T-helper 17 cell (primary cell): ENCODE measurements at places on chromosomes 4 and X.
A peak's percentile ranks its signal among the peaks of the same experiment; 100 is the strongest.

DNA sequence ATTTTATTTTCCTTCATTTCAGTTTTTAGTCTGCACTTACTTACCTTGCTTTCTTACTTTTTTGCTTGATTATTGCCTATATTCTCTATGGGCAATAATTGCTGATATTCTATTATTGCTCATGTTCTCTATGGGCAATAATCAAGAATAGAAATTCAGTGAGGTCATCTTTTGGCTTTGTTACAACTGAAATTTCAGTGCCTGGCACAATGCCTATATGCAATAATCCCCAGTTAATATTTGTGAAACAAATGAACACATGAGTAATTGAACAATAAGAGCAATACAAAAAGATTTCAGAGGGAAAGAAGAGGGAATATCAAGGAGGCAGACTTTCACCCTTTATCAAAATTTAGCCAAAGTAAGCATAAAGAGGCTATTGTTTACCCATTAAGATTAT, 48.6 kb upstream of the ARSJ start:
- no peak for DNase-seq

DNA sequence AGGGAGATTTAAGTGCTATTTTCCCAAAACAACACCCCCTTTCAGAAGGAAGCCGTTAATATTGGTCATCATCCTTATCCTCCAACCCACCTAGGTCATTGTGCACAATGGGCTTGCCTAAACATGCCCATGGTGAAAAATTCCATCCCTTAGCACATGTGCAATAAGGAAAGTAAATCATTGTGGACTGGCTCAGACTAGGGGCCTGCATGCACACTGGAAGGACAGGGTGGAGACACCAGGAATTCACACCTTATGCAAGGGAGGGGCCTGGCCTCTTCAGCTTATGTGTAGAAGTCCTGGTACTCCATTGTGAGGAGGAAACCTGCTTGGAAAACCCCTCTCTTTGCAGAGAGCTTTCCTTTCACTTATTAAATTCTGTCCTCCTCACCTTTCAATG, 311.4 kb upstream of the NDST4 start:
- no peak for DNase-seq

DNA sequence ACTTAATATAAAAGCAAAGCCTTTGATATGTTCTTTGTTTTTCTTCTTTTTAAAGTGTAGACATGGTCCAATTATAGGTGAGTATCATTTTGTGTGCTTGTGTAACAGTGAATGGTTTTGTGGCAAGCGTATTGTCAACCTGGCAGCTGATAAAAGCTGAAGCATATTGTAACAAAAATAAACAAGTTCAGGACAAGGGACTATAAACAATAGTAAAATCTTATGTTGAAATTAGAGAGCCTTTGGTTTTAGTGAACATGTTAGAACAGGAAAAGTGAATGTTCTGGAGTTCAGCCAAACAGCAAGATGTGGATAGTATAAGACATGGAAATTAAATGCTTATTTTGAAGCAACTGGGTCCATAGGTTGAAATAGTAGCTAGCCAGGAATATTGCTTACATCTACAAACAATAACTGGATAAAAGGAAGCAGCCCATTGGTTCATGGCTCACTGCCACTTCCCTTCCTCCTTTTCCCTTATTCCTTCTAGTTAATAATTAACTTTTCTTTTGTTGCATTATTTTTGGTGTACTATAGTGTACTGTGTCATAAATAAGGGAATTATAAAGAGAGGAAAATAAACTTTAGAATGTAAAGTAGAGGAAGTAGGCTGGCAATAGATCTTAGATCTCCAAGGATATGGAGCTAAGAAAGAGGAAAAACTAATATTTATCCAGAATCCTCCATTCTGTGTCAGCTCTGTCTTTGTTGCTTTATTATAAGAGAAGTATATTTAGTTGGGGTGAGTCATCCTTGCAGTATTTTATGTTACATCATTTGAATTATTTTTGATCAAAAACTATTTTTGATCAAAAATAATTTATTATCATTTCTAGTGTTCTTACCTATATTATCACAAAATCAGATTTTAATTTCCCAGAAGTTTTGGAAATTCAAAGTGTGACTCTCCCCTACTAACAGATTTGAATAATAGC, 65.6 kb downstream of the MRPL1 start:
- DNase-seq = no peak

DNA sequence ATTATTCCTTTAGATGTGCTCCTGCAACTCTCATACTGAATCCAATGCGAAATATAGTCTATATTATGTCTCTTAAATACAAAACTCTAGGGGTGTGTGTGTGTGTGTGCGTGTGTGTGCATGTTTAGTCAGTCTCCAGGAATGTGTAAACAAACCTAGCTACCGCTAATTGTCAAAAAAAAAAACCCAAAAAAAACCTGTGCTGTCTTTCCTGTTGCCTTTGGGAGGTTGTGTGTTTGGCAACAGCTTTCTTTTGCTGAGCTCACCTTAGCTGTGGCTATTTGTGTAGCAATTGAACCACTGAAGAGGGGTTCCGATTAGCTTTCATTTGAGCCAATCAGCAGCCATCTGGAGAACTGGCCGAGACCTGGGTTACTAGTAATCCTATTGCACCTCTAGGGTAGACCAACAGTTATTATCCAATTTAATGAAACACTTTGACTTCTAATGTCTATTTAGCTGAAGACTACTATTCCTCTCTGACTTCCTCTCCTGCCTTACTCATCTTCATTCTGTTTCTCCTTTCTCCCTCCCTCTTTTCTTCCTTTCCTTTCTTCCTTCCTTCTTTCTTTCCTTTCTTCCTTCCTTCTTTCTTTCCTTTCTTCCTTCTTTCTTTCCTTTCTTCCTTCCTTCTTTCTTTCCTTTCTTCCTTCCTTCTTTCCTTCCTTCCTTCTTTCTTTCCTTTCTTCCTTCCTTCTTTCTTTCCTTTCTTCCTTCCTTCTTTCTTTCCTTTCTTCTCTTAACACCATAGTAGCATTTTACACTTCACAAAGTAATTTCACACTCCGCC, 471.1 kb downstream of the GBA3 start:
- DNase-seq = no peak

DNA sequence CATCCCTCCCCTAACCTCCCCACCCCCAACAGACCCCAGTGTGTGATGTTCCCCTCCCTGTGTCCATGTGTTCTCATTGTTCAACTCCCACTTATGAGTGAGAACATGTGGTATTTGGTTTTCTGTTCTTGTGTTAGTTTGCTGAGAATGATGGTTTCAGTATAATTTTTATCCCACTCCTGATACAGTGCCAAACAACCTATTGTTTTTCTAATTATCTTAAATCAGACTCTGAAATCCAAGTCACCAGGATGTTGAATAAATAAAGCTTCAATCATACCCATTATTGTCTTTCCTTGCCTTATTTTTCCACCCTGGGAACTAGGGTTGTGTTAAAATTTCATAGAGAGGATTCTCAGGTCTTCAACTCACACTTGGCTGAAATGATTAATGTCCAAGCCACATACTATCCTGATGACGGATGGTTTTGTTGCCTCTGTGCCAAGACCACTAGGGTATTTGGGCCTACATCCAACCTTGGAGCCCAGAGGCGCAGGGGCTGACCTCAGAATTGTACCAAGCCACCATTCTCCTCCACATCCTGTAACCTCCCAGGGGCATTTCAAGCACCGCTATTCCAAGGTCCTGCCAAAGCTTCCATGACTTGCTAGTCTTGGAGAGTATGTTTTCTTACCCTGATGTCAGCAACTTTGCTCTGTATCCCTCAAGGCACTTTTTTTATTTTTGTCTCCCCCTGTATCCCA, 332.4 kb downstream of the ARHGAP24 start:
- no peak for DNase-seq

- no peak for DNase-seq
Observed at GRCh38 chrX:41184312-41184711, 99.1 kb downstream of the USP9X start.

DNA sequence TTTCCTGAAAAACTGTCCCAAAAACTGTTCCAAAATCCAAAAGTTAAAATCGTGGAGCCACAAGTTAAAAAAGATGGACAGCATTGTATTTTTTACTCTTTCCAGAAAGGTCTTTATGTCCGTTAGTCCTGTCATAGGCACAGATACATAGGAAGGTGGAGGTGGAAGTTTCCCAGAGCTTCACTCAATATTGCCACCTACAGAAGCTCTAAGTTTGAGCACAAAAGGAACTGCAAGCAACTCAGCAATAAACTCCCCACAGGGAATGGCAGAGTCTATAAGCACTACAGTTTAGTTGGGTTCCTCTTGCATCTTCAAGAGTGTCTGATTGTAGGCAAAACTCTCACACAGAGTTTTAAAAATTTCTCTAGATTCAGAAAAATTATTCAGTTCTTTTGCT, 22.0 kb upstream of the UGT2B4 start:
- DNase-seq = no peak

- DNase-seq = no peak
Observed at GRCh38 chr4:135197641-135198040, 996.1 kb upstream of the PABPC4L start.

GRCh38 chr4:82043809-82044137, 330.0 kb downstream of the HNRNPD start:
- no peak for DNase-seq

DNA sequence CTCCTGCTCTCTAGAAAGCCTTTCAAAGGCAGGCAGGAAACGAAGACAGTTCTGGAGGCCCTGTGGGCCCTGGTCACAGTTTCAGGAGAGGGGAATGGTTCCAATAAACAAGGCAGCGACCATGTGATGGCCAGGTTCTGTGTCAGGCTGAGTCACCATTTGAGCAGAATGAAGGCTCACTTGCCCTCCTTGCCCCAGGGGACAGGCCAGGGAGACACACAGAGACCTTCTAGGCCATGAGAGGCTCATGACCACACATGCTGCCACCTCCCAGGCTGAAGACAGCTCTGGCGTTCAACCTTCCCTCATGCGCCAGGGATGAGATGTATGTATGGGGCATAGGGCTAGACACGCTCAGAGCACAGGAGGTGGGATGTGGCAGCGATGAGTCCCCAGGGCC, 22.9 kb upstream of the TRIM2 start:
- DNase-seq = no peak

GRCh38 chr4:71004281-71004851, 10.9 kb downstream of the DCK start:
- peak; percentile 49 for DNase-seq

DNA sequence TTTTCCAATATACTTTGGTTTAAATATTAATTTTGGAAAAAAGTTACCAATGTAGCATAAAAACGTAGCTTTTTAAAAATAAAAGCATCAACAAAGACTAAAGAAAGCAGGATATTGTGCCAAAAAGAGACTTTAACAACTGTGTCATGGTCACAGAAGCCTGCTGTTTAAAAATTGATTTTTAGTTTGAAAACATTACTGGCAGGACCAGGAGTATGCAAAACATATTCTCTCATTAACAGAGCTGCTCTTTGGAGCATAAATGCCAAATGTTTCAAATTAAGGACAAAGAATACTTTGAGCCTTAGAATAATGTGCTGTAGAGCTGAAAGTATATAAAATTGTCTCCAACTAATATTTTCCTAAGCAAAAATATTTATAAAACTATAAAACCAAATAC, 279.0 kb downstream of the ARAP2 start:
- DNase-seq = no peak

DNA sequence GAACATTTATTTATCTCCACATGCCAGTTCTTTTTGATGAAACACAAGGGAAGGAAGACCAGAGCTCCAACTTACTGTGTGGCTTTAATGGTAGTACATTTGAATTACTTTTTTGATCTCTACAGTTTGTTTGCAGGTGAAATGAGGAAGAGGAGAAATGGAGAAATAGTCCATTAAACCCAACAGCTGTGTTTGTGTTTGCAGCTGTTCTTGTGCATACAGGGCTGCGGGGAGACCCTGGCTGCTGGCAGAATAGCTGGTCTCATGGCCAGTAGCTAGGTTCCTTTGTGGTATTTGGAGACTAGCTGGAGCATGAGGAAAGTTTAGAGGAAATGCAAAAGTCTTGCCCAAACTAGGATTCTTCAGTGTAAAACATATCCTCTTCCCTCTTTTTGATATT, 374.8 kb downstream of the GPAT3 start:
- no peak for DNase-seq

- no peak for DNase-seq
Observed at GRCh38 chrX:105114554-105115130, 105.9 kb downstream of the TEX13A start.

GRCh38 chrX:39967348-39967747, 130.4 kb downstream of the BCOR start:
- no peak for DNase-seq

GRCh38 chrX:82748906-82749505, 759.1 kb upstream of the POU3F4 start:
- DNase-seq = no peak

GRCh38 chrX:37757082-37757481, 22.8 kb upstream of the CYBB start:
- no peak for DNase-seq

DNA sequence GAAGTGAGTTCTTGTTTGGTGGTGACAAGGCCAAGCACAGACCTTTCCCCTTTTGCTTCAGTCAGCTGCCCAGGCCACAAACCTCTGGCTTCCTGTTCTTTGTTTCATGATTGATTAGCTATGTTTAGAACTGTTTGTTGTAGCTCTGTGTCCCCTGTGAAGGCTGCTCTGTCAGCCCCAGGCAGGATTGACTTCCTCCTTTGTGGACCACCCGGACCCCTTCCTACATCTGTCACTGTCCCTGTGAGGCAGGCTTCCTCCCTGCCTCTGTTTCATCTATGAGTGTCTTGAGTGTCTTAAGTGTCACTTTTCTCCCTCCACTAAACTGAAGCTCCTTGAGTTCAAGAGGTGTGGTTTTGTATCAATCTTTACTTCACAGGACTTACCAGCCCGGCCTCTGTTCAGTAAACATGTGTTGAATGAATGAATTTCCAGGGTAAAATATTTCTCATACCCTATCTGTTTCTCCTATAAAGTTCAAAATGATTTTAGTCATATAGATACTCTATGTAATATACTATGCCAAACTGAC, 83.5 kb downstream of the ZNF674 start:
- no peak for DNase-seq

DNA sequence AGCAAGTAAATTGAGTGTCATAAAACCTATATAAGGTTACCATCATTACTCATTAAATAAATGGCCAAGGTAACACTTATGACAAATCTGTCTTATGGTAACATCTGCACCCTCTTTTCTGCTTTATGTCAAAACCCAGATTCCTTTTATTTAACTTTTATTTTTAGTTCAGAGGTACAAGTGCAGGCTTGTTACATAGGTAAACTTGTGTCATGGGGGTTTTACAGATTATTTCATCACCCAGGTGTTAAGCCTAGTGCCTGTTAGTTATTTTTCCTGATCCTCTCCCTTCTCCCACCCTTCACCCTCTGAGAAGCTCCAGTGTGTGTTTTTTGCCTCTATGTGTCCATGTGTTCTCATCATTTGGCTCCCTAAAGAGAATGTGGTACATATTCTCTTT, 930.7 kb downstream of the CCSER1 start:
- no peak for DNase-seq
